Osteoblast (primary cell): ENCODE measurements at places on chromosomes 5 and 9. TPM values are rescaled to one million over a fixed set of nuclear protein-coding genes. Genes with fewer than 3 reads are reported as not detected.

- H3K4me1 ChIP-seq, result peaks cover 20% of the 10 kb centered on the region
- H3K4me3 ChIP-seq, result peak overlapping the region; percentile 77
- no peaks in the 10 kb centered on the region for H3K36me3 ChIP-seq
- peak; percentile 94 for DNase-seq
- no peaks in the 10 kb centered on the region for H3K27me3 ChIP-seq
Observed at GRCh38 chr9:133148199-133149129, 15.2 kb downstream of the GBGT1 start.

The FAXDC2 gene
- 13.8 and 19.2 TPM in 2 replicates for total RNA-seq

The N4BP3 gene
- total RNA-seq, result under 0.01 TPM in 2 replicates

The JAKMIP2 gene
- total RNA-seq, result 1.1 and 1.2 TPM in 2 replicates

DNA sequence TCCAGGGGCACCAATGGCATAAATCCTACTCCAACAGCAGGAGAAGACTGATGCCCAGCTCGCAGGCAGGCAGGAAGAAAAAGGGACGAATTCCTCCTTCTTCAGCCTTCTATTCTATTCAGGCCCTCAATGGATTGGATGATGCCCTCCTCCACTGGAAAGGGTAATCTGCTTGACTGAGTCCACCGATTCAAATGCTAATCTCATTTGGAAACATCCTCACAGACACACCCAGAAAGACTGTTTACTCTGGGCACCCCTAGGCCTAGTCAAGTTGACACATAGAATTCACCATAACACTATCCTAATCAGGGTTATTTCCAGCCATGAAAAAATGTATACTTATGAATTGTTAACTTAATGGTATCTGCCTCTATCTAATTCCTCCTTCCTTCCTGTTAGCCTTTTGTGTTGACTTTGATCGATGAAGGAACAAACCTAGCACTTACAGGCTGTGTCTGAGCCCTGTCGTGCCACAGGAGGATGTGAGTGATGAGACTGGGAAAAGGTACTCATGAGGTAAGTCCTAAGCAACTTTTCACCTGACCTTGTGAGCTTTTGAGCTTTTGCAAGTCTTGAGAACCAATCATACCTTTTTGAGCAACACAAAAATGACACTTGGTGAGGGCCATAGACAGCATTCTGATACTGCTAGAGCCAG, 36.5 kb downstream of the FOXD1 start:
- no peaks in the 10 kb centered on the region for H3K36me3 ChIP-seq
- peak overlapping the region; percentile 45 for H3K27ac ChIP-seq
- no peak overlapping the region for H3K4me3 ChIP-seq
- H3K4me1 ChIP-seq, result peaks cover 28% of the 10 kb centered on the region
- DNase-seq, result no peak
- H3K27me3 ChIP-seq, result no peaks in the 10 kb centered on the region

- peaks cover 29% of the 10 kb centered on the region for H3K4me1 ChIP-seq
- no peak overlapping the region for H3K4me3 ChIP-seq
- H3K27ac ChIP-seq, result no peak overlapping the region
- H3K27me3 ChIP-seq, result peaks cover 33% of the 10 kb centered on the region
- DNase-seq, result peak; percentile 84
- no peaks in the 10 kb centered on the region for H3K36me3 ChIP-seq
Observed at GRCh38 chr9:133074111-133074651, 12.4 kb downstream of the CEL start.

DNA sequence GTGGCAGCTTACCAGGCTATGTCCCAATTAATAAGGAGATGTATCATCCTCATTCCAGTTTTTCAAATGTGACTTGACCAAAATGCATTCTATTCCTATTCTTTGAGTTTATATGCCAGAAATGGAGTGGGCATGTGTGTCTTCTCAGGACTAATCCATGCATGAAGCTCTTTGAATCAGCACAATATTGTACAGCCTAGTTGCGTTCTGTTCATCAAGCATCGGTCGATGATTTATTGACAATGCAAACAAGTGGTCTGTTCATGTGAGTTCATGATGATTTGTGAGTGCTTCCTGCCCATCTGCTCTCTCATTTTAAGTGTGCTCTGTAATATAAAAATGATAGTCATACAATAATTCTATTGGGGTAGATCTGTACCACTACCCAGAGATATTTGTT, 48.3 kb downstream of the PALM2AKAP2 start:
- no peaks in the 10 kb centered on the region for H3K4me1 ChIP-seq
- no peaks in the 10 kb centered on the region for H3K36me3 ChIP-seq
- H3K4me3 ChIP-seq, result no peak overlapping the region

The LCN2 gene
- not detected in 2 replicates for total RNA-seq

DNA sequence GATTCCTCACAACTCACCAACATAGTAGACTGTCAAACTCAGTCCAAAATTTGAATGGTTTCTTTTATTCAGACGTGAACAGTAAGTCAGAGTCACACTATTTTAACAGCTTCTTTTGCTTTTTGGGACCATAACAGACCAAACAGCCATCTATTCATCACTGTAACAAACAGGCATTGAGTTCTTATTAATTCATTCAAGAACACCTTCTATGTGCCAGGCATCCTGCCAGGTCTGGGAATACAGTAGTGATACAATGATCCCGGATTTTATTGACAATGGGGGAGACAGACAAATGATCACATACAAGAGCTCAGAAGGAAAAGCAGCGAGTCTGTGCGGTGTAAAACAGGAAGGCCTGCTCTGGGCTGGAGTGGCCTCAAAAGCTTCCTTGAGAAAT, 153.3 kb upstream of the ERCC6L2 start:
- no peaks in the 10 kb centered on the region for H3K36me3 ChIP-seq
- no peak overlapping the region for H3K27ac ChIP-seq
- DNase-seq, result no peak
- peaks cover 18% of the 10 kb centered on the region for H3K27me3 ChIP-seq

The IGIP gene
- total RNA-seq, result 10.5 and 13.0 TPM in 2 replicates

The SLC34A1 gene
- total RNA-seq, result not detected in 2 replicates

The PRELID1 gene
- total RNA-seq, result 69.5 and 82.2 TPM in 2 replicates

DNA sequence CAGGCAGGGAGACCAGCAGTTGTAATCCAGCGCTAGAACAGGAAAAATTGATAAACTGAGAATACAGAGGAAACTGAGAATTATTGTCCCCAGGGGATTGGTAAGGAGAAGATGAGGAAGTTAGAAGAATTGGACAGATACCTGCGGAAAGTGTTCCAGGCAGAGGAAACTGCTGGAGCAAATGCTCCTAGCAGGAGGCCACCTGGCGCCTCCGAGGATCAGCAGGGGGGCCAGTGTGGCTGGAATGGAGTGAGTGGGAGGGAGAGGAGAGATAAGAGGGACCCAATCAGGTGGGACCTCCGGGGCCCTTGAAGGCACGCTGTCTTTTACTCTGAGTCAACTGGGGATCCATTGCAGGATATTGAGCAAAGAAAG, 695 bp upstream of the ANXA6 start:
- peak overlapping the region; percentile 99 for H3K4me3 ChIP-seq
- peaks cover 37% of the 10 kb centered on the region for H3K4me1 ChIP-seq
- H3K27me3 ChIP-seq, result no peaks in the 10 kb centered on the region

GRCh38 chr5:147400881-147401280, 109.0 kb downstream of the DPYSL3 start:
- H3K36me3 ChIP-seq, result peaks cover 47% of the 10 kb centered on the region
- peaks cover 41% of the 10 kb centered on the region for H3K4me1 ChIP-seq

The TAF11L5 gene
- not detected in 2 replicates for total RNA-seq

- no peak overlapping the region for H3K4me3 ChIP-seq
- peaks cover 24% of the 10 kb centered on the region for H3K4me1 ChIP-seq
- no peaks in the 10 kb centered on the region for H3K27me3 ChIP-seq
Observed at GRCh38 chr9:33186457-33187168, 19.5 kb upstream of the B4GALT1 start.

DNA sequence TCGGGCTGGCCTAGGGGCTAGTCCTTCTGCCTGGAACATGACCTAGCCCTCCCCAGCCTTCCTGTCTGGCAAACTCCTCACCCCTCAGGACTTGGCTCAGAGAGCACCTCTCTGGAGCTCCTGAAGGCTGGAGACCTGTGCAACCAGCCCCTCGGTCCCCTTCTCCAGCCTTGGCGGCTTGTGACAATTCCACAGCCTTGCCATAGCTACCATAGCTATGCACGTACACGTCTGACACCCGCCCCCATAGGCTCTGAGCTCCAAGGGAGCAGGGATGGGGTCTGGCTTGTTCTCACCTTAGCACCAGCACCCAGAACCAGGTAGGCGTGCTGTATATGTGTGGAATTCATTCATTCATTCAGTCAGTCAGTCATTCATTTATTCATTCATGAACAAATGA, 49.7 kb downstream of the NTNG2 start:
- no peak overlapping the region for H3K4me3 ChIP-seq
- H3K27ac ChIP-seq, result no peak overlapping the region
- DNase-seq, result no peak
- H3K27me3 ChIP-seq, result peaks cover 11% of the 10 kb centered on the region
- H3K4me1 ChIP-seq, result peaks cover 11% of the 10 kb centered on the region

The CDC25C gene
- 1.8 TPM in 2 replicates for total RNA-seq
